Right cardiac atrium (tissue), 5 donors: ENCODE measurements at places on chromosomes 12 and 14.

DNA sequence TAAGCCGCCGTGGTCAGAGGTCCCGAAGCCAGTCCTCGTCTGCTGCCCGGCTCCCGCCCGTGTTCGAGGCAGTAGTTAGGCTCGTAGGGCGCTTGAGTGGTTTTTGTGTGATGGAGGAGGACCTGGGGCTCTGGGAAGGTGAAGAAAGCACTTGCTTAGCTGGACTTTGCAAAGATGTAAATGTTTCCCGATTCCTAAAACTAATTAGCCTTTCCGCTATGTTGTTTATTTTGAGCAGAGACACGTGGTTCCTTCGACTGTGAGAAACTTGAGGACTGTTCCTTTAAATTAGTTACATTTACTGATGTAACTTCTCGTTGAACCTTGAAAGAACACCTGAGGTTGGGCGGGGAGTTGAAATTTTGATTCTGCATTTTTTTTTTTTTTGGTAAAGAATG lies 33.9 kb downstream of the MIA2 start:
- DNase-seq = no peak

- peak; percentile 7 for DNase-seq
Measured at GRCh38 chr12:99259040-99259934, 388.3 kb upstream of the GARIN6 start.

GRCh38 chr14:70186900-70187451 lies 1.8 kb downstream of the SLC8A3 start:
- peak; percentile 45 for DNase-seq

DNA sequence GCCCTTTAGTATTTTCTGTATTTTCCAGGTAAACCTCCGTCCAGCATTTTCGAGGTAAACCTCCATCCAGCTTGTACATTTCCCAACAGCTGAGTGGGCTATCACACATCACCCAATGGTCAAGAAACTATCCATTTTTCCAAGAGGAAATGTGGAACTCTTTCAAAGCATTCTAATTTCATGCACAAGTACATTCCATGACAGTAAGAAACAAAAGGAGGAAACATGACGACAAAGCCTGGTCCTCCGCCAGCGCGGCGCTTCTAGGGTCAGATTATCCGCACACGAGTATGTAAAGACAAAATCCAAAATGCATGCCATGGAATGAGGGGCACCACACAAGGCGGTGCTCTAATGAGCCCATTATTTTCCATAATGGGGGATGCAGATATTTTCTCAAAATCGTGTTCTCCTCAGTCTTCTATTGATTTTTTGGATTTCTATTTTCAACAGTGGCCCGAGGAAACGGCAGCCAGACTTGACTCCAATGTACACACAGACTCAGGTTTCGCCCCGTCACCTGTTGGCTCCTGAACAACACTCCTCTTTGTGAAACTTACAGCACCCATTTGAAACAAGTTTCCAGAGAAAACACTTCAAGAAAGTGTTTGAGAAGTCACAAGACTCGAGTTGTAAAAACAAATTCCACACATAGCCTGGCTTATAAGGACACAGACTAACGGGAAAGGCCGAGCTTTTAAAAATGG lies 107.4 kb downstream of the PRICKLE1 start:
- DNase-seq = peak; percentile 73

GRCh38 chr12:42213954-42214426 lies 24.1 kb downstream of the YAF2 start:
- DNase-seq = peak; percentile 65

DNA sequence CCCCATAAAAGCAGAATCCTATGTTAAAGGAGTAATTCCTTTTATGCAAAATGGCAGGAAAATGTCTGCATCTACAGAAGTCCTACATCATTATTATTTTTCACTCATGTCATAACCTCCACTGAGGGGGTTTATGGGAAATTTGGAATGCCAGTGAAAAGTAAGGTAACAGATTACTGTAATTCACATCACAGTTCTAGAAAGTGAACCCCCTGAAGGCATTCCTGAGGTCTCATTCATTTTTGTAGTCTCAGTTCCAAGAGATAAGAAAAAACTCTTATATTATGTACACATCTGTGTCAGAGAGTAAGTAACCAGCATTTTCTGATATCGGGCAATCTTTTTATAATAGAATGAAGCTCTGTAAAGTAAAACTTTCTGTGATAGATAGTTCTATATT lies 28.8 kb upstream of the BCAT1 start:
- no peak for DNase-seq

DNA sequence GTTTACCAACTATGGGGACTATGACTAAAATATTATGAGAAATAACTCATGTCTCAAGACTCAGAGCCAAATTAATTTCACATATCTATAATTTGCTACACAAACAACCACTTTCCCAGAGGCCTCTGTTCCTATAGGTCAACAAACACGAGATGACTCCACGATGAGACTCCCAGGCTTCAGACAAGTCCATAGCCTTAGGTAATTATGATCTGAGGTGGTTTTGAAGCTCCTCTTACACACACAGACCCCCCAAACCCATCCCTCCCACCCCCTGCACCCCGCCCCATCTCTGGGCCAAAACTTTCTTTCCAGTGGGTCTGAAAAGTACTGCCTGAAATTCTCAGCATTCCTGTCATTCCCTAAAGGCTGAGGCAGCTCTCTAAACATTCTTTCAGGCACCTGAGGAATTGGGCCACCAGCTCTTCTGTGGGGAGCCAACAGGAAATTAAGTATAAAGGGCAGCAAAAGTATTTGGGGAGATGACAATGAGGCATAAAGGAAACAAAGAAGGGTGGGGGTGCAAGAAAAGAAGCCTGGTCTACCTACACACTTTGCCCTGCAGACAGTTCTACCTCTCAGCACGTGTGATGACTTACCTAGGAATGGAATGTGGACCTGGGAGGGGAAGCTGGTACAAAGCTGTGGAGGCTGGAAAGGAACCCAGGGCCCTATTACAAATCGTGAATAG lies 143.6 kb downstream of the PAWR start:
- no peak for DNase-seq

GRCh38 chr12:66189486-66189843 lies 451 bp downstream of the IRAK3 start:
- no peak for DNase-seq

- DNase-seq = no peak
Measured at GRCh38 chr12:31647086-31647491, 12.4 kb upstream of the ETFBKMT start.

DNA sequence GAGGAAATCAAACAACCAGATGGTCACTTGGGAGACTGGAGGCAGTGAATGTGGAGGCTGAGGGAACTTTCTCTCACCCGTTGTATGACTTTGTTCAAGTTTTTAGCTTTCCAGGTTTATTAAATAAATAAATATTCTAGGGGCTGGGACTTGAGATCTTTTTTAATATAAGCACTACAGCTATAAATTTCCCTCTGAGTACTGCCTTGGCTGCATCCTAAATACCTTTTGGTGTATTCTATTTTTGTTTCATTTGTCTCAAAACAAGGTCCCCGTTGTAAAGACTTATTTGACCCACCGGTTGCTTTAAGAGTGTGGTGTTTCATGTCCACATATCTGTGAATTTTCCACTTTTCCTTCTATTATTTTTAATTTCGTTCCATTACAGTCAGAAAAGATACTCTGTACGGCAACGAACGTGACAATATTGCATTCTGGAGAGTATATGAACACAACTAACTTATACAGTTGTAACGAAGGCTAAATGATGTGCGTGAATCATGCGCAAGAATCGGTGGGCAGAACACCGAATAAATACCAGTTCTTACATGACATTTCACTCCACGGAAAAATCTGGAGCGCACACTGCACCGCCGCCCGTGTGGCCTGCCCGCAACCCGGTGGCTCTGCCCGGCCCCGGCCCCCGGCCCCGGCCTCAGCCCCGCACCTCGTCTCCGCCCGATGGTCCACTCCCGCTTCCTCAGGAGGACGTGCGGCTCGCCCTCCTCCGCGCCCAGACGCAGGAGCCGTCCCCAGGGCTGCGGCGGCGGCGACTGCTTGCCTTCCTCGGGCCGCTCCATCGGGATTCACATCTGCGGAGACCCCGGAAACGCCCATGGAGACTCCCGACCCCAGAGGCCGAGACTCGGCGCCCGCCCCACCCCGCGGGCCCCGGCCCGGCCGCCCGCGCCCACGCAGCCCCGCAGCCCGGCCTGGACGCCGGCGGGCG lies 602 bp downstream of the CHFR start:
- no peak for DNase-seq

- DNase-seq = no peak
Measured at GRCh38 chr12:32437095-32437515, 37.7 kb downstream of the FGD4 start.

DNA sequence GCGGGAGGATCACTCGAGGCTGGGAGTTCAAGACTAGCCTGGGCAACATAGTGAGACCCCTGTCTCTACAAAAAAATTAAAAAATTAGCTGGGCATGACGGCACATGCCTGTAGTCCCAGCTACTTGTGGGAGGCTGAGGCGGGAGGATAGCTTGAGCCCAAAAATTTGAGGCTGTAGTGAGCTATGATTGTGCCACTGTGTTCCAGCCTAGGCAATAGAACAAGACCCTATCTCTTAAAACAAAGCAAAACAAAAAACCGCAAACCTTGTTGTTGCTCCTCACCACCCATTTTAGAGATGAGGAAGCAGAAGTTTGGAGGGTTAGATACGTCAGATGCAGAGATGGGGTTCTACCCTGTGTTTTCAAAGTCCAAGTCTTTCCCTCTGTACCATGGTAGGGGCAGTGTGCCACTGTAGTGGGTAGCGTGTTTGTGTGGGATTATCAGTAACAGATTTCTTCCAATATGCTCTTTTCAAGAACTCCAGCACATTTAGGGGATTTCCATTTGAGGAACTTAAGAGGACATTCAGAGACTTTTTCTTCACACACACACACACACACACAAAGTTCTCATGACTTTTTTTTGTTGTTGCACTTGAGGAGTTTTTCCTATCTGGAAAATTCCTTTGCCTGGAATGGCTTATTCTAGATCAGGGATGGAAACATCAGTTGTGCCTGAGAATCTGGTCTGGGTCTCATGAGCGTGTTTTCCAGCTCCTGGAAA lies 186.5 kb downstream of the CHST11 start:
- no peak for DNase-seq

- DNase-seq = no peak
Measured at GRCh38 chr12:127162902-127163301, 1104.1 kb upstream of the TMEM132C start.

- DNase-seq = no peak
Measured at GRCh38 chr14:49483268-49483667, 102.9 kb downstream of the RPS29 start.

- DNase-seq = no peak
Measured at GRCh38 chr12:49687941-49688340, 19.3 kb downstream of the FMNL3 start.
